ENCODE measurements at places on chromosomes 1 and 21. TPM values are rescaled to one million over a fixed set of nuclear protein-coding genes. Genes with fewer than 3 reads are reported as not detected.

GRCh38 chr1:41907446-41907845 is 11.3 kb downstream of the HIVEP3 start:
- H3K27me3 ChIP-seq: no peaks in the 10 kb centered on the region
- H3K36me3 ChIP-seq: no peaks in the 10 kb centered on the region
- H3K27ac ChIP-seq: no peak overlapping the region
- no peak overlapping the region for H3K4me3 ChIP-seq

- DNase-seq: no peak
- no peak overlapping the region for H3K4me3 ChIP-seq
- no peaks in the 10 kb centered on the region for H3K27me3 ChIP-seq
- H3K36me3 ChIP-seq: peaks cover 37% of the 10 kb centered on the region
Measured at GRCh38 chr1:55153031-55153430, 62.1 kb downstream of the USP24 start.

SLC45A1 gene
- total RNA-seq: 0.88 TPM

- H3K4me1 ChIP-seq: peaks cover 12% of the 10 kb centered on the region
- no peak for DNase-seq
- no peak overlapping the region for H3K27ac ChIP-seq
- no peaks in the 10 kb centered on the region for H3K36me3 ChIP-seq
- H3K4me3 ChIP-seq: no peak overlapping the region
Measured at GRCh38 chr1:159851407-159851806, 11.1 kb downstream of the VSIG8 start.

DNA sequence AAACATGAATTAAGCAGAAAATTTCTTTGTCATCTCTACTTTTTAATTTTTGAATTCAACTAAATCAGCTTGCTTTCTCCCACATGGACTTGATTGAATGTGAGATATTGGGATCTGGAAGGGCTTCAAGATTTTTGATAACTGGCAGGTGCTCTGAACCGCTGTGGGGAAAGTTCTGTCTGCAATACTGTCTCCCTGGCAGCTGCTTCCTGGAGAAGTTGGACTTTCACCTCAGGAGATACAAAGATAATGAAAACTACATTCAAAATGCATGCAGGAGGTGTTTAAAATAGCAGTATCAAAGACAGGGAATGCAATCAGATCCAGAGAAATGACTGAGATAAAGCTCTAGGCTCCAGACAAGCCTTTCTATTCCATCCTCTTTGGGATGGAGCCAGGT is 338.3 kb downstream of the NEGR1 start:
- no peak overlapping the region for H3K4me3 ChIP-seq
- no peaks in the 10 kb centered on the region for H3K27me3 ChIP-seq
- DNase-seq: no peak

GRCh38 chr1:180672105-180672504 is 40.3 kb downstream of the XPR1 start:
- H3K4me3 ChIP-seq: no peak overlapping the region
- H3K27ac ChIP-seq: no peak overlapping the region
- no peak for DNase-seq
- H3K4me1 ChIP-seq: no peaks in the 10 kb centered on the region
- no peaks in the 10 kb centered on the region for H3K27me3 ChIP-seq

GRCh38 chr1:154129391-154129970 is 25.4 kb downstream of the NUP210L start:
- H3K36me3 ChIP-seq: no peaks in the 10 kb centered on the region
- no peaks in the 10 kb centered on the region for H3K4me1 ChIP-seq
- no peak for DNase-seq
- no peak overlapping the region for H3K4me3 ChIP-seq
- no peak overlapping the region for H3K27ac ChIP-seq
- no peaks in the 10 kb centered on the region for H3K27me3 ChIP-seq

Data from CD4-positive, alpha-beta T cell (primary cell).